ENCODE measurements at places on chromosomes 7 and 10. TPM values are rescaled to one million over a fixed set of nuclear protein-coding genes. Genes with fewer than 3 reads are reported as not detected.

DNA sequence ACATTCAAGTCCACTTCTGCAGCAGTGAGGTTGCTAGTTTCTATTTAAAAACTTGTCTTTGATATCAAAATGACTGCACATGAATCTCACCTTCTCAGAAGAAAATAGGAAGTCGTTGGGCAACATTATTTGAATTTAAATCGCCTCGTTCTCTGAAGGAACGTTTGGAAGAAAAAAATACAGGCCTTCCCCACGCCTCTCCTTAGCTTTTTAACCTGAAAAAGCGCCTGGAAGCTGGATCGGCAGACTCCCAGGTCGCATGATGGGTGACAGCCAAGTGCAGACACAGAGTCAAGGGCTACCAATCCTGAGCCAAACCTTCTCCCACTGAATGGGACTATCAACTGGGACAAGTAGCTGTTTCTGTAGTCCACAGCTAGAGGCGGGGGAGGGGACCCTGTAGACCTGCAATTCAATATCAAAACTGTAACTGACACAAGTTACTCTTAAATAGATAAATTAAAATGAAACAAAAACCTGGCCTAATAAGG is 2.2 kb downstream of the FAM53B start:
- no peak for DNase-seq

GRCh38 chr7:23349484-23350157 is 50.5 kb downstream of the MALSU1 start:
- no peak for DNase-seq

DNA sequence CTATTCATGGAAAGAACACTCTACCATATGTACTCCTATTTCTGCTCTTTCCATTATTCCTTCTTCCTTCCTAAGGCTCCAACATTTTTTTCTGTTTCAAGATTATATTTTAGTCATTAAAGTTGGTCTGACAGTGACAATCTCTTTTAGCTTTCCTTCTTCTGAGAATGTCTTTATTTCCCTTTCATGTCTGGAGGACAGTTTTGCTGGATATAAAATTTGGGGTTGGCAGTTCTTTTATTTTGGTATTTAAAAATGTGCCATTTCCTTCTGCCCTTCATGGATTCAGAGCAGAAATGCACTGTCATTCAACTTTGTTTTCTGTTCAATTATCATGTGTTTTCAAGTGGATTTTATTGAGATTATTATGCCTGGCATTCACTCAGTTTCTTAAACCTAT is 53.1 kb downstream of the VSTM4 start:
- DNase-seq: no peak

DNA sequence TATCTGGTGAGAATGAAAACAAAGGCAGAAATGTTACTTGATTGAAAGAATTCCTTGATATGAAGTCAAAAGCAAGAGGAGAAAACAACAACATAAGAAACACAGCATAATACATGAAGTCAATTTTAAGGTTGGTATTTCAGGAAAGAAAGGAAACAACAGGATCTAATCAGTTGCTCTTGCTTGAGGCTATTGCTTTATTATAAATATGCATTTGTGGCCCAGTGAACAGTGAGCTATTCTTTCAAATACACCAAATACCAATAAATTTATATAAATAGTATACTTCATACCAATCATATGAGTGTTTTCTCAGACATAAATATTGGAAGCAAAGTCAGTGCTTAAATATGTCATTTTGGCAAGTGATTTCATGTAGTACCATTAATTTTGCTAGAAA is 806.6 kb downstream of the NXPH1 start:
- DNase-seq: no peak

- DNase-seq: no peak
Measured at GRCh38 chr7:156240532-156240931, 400.0 kb upstream of the RNF32 start.

DNA sequence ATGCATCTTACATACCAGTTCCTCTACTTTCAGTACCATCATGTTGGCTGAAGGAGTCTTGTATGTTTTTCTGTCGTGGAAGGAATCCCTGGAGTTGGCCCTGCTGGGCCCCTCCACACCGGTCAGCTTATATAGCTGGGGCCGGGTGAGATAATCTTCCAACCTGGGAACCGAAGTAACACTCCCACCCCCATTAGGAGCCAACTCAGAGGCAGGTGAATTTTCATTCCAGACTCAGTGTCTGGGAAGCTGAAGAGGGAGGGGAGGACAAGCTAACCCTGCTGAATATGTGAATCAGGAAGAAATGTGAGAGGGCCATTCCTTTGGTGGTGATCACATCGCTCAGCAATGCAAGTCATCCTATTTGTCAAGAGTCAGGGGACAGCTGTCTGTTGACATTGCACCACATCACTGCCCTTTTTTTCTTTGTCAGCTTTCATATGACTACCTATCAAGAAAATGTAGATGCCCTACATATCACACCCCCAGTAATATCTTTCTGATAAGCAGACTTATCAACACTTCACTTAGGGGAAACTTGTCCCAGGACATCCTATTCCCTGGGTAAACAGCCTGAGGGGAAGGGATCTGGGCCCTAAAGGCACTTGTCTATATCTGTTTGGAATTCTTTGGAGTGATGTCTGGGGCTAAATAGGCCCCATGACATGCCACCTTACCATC is at the start of gene ANKRD1:
Gene ANKRD1 (minus strand): TSS at position 102 of the 681 bp plus-strand sequence. CDS start 60 bp downstream, at position 42.
- no peak for DNase-seq

GRCh38 chr10:110619514-110620397 is 24.4 kb upstream of the RBM20 start:
- DNase-seq: no peak

- DNase-seq: no peak
Measured at GRCh38 chr7:33882040-33882837, 23.1 kb upstream of the BMPER start.

DNA sequence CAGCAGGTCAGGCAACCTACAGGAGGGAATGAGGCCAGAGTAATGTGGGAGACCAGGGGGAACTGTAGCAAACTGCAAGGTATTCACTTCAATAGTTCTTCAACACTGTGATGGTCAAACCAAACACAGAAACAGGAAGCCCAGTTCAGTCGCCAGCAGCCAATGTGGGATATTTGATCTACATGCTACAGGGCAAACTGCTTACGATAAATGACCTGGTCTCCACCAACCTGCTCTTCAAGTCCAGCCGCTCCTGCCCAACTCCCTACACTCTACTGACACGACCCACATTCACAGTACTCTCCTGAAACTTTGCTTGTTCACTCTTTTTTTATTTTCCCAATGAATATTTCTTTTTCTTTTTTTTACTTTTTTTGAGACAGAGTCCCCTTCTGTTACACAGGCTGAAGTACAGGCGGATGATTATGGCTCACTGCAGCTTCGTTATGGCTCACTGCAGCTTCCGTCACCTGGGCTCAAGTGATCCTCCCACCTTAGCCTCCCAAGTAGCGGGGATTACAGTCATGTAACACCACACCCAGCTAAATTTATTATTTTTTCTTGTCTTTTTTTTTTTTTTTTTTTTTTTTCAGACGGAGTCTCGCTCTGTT is 42.1 kb downstream of the MDH2 start:
- DNase-seq: no peak

- no peak for DNase-seq
Measured at GRCh38 chr10:71246591-71247413, 34.4 kb downstream of the UNC5B start.

The HTR5A gene
- polyA plus RNA-seq: 2.6 TPM

The TAS2R38 gene
- 0.05 TPM for polyA plus RNA-seq

The FAM25A gene
- 26.9 TPM for polyA plus RNA-seq

The MRLN gene
- 2.0 TPM for polyA plus RNA-seq

The LRRC27 gene
- polyA plus RNA-seq: 8.7 TPM

The DYNC1I1 gene
- 6.3 TPM for polyA plus RNA-seq

The POMZP3 gene
- 14.3 TPM for polyA plus RNA-seq

The SLC39A12 gene
- 0.23 TPM for polyA plus RNA-seq

The CNPY1 gene
- polyA plus RNA-seq: 0.05 TPM

Data from thymus (tissue), 14 donors.